ENCODE measurements at places on chromosomes 13 and 19. TPM values are rescaled to one million over a fixed set of nuclear protein-coding genes. Genes with fewer than 3 reads are reported as not detected.

Gene C19orf73
- 3.3 TPM for total RNA-seq

Gene LILRB3
- total RNA-seq: not detected

Gene NBEA
- 4.1 TPM for total RNA-seq

DNA sequence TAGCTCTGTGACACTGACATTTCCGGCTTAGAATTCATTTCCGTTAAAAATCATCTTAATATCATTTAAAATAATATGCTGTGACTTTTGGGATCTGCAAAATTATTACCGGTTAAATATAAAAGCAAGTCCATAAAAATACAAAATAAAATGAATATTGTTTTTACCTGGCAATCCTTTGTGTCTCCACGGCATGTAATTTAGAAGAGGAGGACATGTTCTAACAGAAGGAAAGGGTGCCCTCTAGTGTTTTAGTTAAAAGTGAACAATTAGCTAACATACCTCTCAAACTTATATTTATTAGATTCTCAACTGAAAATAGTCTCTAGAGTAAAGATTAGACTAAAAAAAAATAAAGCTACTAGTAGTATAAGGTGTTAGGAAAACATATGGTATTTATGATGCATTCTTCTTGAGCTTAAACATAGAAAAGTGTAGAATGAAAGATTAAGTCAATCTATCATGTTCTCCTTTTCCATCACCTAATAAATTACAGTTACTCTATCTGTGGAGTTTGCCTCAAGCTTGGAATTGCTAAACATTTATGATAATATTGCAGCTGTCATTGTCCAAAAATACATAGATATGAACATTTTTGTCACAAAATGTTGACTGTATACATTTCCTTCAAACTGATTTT lies 676.7 kb upstream of the SPRY2 start:
- peak; percentile 23 for DNase-seq

Gene DIRAS1
- 3.1 TPM for total RNA-seq

Gene RUBCNL
- not detected for total RNA-seq

Gene KLF1
- total RNA-seq: not detected

Gene ZNF581
- 39.4 TPM for total RNA-seq

GRCh38 chr19:1837625-1838105 lies 10.6 kb downstream of the REXO1 start:
- no peak for DNase-seq

- no peak for DNase-seq
These were observed 96.3 kb upstream of the TNFSF11 start for GRCh38 chr13:42477596-42478190.

- DNase-seq: no peak
These were observed 391.7 kb upstream of the SGCG start for GRCh38 chr13:22789027-22789593.

GRCh38 chr19:52138278-52138982 lies 1.3 kb downstream of the ZNF616 start:
- no peak for DNase-seq

DNA sequence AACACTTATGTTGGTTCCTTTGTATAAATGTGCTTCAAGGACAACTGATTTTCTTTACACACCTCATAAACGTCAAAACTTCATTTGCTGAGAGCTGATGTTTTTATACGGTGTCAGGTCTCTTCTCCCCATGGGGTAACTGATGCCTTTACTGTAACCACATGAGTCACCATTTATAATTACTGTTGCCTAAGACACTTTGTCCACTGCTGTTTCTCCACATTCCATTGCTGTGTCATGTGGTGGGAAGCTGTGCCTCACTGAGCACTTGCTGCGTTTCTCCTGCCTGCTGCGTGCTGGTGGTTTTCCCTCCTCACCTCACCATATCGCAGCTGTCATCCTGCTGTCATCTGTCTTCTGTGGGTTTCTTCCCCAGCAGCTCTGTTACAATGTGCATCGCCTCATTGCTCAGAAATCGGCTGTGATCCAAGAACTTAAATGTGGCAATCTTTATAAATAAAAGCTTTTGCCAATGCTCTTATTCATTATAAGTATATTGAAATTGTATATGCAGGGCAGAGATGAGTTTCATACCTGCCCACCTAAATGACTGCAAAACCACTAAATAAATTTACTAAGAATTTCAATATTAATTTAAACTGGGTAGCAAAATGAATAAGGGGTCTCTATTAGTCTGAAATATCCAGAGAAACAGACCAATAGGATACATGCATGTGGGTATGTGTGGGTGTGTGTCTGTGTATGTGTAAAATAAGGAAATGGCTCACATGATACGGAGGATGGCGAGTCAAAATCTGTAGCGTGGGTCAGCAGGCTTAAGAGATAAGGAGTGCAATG lies 547.0 kb upstream of the SLITRK5 start:
- DNase-seq: no peak

Gene DCT
- total RNA-seq: not detected

Gene CIC
- 80.2 TPM for total RNA-seq

DNA sequence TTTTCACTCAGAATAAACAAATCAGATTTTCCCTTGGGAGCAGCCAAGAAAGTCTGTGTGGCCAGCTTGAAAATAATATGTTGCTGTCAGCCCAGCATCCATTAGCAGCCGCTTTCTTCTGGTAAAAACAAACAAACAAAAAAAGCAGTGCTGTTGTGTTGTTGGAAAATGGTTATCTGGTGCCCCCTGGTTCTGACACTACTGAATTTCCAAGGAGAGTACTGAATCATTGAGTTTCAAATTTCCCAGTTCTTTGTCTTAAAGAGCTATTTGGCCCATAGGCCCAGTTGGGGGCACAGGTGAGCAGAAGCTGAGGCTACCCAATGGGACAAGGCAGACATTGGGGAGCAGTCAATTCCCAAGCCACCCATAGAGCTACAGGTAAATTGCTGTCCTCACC lies 995.9 kb downstream of the UQCRFS1 start:
- DNase-seq: no peak

GRCh38 chr19:11931051-11931450 lies 6.1 kb downstream of the ZNF700 start:
- DNase-seq: no peak

DNA sequence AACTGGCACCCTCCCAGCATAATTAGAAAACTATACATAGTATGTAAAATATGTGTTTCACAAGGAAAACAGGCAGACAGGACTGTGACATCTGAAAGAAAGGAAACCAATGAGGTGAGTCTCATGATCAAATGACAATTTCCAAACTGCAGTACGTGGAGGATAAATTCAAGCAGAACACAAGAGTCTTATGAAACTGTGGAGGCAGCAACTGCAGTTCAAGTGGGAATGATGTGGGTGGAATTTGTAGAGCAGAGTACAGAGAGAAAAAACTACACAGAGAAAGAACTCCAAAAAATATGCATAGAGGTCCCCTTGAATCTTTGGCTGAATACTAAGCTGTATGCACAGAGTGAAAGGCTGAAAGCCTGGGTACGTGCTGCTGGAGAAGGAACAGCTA lies 9.7 kb downstream of the SIGLEC6 start:
- DNase-seq: no peak

- no peak for DNase-seq
These were observed 875.4 kb upstream of the SLC10A2 start for GRCh38 chr13:103941506-103942140.

GRCh38 chr19:29724746-29725145 lies 9.7 kb upstream of the C19orf12 start:
- DNase-seq: no peak

- no peak for DNase-seq
These were observed 71.5 kb downstream of the DNAJC15 start for GRCh38 chr13:43094901-43095300.

Gene CCDC194
- total RNA-seq: not detected

Gene ZNF526
- 6.2 TPM for total RNA-seq

DNA sequence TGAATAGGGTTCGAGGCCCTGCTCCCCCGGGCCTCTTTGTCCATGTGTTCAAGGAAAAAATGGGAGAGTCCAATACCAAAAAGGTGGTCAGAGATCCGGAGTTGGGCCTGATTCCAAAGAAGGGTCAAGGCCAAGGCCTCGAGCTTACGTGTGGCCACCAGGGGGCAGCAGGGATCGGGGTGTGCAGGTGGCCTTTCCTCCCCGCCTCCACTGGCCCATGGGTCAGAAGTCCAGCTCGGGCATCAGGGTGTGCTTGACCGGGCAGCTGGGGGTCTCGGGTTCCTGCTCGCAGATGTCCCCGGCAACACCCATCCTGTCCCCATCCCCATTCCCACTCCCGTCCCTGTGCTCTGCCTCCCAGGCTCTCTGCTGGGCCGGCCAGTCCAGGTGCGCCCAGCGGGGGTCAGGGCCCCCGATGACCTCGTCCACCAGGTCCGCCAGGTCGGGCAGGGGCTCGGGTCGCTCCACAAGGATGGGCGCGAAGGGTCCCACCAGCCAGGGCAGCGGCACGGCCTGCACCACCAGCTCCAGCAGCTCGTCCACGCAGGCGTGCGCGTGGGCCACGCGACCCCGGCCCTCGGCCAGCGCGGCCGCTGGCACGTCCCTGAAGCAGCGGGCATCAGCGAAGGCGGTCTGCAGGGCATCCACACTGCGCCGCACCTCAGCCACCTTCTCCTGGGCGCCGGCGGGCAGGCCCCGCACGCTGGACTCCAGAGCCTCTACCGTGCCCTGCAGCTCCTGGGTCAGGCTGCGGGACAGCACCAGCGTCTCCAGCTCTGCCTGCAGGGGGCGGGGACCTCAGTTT lies 5.2 kb upstream of the PLIN4 start:
- DNase-seq: no peak

- peak; percentile 44 for DNase-seq
These were observed 18.8 kb downstream of the PDCD5 start for GRCh38 chr19:32599736-32600157.

GRCh38 chr13:99057310-99057975 lies 79.6 kb upstream of the DOCK9 start:
- DNase-seq: no peak
